ENCODE measurements at places on chromosomes 1 and 21.

DNA sequence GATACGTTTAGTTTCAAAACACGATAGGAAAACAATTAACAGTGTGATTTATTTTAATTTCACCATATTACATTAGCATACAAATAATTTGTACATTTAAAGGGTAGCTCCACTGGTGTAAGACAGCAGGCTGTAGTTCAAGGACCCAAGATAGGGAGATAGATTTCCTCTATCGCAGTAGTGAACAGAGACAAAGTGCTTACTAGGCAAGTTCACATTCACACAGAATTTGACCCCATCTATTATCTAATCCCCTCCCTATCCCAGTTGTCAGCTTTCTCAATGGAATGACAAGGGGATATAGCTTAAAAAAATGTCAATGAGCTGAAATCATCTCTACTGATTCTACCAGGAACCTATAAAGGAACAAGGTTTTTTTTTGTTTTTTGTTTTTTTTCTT, 31.2 kb downstream of the MGST3 start:
- DNase-seq, result no peak

DNA sequence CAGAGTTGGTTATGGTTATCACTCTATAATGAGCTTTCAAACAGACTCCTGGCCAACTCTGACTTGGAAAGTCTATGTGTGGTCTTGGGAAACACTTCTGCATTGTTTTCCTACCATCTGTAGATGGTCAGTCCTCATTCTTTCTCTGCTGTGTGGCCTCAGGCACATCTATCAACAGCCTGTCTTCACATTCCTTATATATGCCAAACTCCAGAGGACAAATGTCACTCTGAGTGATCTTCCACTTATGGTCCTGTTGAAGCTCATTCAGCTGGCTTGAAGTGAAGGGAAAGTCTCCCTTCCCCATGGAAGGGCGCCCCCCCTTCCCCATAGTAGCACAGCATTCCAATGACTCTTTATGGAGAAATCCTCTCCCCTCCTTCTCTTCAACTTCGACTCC, 58.7 kb downstream of the VANGL2 start:
- no peak for DNase-seq

DNA sequence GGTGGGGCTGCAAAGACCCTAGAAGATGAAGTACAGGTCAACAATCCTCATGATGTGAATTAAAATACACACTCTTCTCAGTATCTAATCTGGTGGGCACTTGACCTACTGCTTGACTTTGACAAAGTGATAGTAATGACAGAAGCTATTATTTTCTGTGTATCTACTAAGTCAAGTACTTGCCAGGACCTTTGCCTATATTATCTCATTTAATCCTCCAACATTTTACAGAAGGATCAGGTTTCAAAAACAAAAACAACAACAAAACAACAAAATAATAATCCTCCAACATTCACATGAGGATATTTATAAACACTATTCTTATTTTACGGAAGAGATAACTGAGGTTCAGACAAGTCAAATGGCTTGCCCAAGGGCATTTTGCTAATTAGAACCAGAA, 4.4 kb upstream of the CD48 start:
- DNase-seq, result no peak

DNA sequence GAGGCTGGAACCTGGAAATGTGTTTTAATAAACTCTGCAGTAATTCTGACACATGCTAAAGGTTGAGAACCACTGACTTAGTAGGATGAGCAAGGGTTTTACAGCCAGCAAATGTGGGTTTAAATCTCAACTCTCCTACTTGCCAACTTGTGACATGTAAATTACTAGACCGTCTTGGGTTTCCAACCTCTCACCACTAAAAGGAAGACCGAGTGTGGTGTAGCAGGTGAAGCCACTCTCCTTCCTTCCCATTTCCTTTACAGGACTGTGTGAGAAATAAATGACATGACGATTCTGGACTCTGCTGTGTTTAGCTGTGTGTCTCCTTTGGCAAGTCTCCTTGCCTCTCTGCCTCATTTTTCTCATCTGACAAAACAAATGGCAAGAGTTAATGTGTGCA, 49.5 kb upstream of the DNAJC6 start:
- no peak for DNase-seq

- DNase-seq, result no peak
Observed at GRCh38 chr21:35905096-35905962, 155.0 kb downstream of the SETD4 start.

- no peak for DNase-seq
Observed at GRCh38 chr1:75423136-75423535, 187.8 kb downstream of the SLC44A5 start.

GRCh38 chr1:105172788-105173187, 1423.1 kb downstream of the AMY1C start:
- no peak for DNase-seq

DNA sequence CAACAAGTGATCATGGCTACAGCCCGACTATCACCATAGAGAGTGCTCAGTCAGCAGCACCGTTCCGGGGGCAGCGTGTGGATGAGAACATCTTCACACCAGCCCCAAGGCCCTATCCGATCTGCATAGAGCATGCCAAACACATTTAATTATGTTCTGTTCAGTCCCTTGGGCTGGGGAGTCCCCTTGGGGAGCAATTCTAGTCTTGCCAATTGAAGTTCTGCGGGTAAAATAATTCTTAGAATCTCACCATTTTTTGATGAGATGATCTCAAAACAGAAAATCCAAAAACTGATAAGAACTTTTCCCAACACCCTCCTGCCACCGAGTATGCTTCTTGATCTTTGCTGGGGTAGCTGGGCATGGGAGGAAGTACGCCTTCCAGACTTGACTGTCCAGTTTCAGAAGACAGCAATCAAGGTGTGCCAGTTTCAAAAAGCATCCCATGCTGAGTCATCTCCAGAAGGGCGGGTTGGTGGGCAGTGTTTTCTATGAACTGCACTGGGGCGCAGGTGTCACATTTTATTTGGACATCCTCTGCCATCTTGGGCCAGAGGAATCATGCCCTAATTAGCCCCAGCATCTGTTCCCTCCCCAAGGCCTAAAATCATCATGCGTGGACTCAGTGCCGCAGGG, 20.8 kb upstream of the PTPRF start:
- DNase-seq, result peak; percentile 63

GRCh38 chr1:166069390-166069789, 97.4 kb downstream of the FAM78B start:
- no peak for DNase-seq

GRCh38 chr1:40694353-40694874, 2.9 kb downstream of the NFYC start:
- DNase-seq, result no peak

- no peak for DNase-seq
Observed at GRCh38 chr1:98119796-98120195, 199.0 kb upstream of the DPYD start.

All from stimulated activated CD8-positive, alpha-beta memory T cell treated with anti-CD3 and anti-CD28 coated beads, Interleukin-4, amount 100 ng/mL, for 48 hours (primary cell).